ENCODE measurements at places on chromosomes 5 and 9.

- DNase-seq = no peak
Measured at GRCh38 chr5:178404987-178405386, 172.4 kb upstream of the PHYKPL start.

- DNase-seq = no peak
Measured at GRCh38 chr5:6510132-6510531, 61.5 kb downstream of the UBE2QL1 start.

DNA sequence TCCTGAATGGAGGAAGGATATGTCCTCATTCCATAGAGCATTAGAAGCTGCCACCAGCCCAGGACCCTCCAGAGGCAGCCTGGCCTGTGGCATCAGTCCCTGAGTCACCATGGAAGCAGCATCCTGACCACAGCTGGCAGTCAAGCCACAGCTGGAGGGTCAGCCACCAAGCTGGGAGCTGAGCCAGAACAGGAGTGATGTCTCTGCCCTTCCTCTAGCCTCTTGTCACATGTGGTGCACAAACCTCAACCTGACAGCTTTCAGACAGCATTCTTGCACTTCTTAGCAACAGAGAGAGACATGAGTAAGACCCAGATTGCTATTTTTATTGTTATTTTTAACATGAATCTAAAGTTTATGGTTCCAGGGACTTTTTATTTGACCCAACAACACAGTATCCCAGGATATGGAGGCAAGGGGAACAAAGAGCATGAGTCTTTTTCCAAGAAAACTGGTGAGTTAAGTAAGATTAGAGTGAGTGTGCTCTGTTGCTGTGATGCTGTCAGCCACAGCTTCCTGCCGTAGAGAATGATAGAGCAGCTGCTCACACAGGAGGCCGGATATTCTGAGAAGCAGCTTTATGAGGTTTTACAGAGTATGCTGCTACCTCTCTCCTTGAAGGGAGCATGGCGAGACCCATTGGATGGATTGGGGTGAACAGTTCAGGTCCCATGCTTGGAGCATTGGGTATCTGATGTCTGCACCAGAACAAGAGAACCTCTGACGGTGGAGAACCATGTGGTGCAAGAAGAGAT lies 13.0 kb upstream of the CYFIP2 start:
- no peak for DNase-seq

GRCh38 chr5:137341831-137342230 lies 157.3 kb downstream of the SPOCK1 start:
- no peak for DNase-seq

DNA sequence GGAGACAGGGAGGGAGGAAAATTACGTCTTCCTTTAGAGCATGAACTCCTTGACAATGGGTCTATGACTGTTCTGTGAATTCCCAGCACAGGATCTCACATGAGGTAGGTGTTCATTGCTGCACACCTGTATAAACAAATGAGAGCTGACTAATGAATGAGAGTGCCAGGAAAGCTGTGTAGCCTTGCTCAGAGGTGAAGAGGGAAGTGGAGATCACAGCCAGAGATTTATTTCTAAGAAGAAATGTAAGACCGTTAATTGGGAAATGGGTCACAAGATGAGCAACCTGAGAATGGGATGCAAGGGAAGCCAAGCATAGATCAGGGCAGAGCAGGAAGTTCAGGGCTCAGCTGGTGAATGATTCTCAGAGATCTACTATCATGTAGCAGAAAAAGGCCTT lies 295.1 kb downstream of the CDK5RAP2 start:
- no peak for DNase-seq

- no peak for DNase-seq
Measured at GRCh38 chr9:81382281-81382680, 307.1 kb downstream of the TLE1 start.

DNA sequence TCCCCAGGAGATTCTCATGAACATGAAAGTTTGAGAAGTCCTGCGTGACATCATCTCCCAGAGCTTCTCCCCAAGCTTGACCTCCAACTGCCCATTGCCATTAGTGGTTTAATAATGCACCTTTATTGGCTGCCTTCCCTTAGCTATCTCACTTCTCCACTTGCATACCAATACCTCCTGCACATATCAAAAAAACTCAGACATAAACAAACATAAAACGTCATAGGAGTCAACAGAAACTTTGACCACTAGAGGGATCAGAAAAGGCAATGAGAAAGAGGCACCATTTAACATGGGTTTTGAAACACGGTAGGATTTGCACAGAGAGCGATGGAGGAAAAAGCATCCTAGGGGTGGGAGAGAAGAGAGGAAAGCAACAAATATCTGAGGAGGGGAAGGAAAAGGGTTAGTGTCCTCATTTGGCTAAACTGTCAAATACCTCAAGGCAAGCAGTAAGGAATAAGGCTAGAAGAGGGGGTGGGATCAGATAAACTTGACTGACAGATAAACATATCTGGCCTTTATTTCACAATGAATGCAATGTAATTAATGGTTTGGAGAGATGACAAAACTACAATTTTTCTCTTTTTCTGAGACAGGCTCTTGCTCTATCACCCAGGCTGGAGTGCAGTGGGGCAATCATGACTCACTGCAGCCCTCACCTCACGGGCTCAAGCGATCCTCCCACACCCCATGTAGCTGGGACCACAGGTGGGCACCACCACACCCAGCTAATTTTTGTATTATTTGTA lies 27.0 kb downstream of the GNAQ start:
- no peak for DNase-seq

GRCh38 chr9:8261737-8262136 lies 462.2 kb upstream of the DMAC1 start:
- DNase-seq = no peak

- no peak for DNase-seq
Measured at GRCh38 chr5:77957-78804, 13.8 kb upstream of the PLEKHG4B start.

DNA sequence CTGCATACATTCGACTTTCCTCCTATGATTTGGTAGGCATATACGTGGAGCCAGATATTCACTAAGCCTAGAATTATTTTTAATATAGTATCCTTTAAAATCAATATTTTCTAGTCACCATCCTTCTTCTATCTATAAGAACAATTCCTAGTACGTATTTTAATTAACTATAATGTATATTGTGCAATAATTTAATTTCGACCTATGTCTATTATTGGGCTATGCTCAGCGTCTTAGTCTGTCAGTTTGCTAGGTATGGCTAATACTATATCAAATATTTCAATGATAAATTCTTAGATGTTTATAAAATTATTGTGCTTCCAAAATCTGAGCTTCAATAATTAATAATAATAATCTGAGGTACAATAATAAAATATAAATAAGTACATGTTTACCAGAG lies 705.3 kb downstream of the PRELID2 start:
- no peak for DNase-seq

Data from stimulated activated CD4-positive, alpha-beta T cell treated with anti-CD3 and anti-CD28 coated beads, Interleukin-1b, Interleukin-23, amount 100 ng/mL, for 1 hour (primary cell).